Uterus (tissue), 4 donors: ENCODE measurements at places on chromosomes 7 and 10.

GRCh38 chr7:156989766-156990535, 20.5 kb downstream of the MNX1 start:
- DNase-seq, result no peak

DNA sequence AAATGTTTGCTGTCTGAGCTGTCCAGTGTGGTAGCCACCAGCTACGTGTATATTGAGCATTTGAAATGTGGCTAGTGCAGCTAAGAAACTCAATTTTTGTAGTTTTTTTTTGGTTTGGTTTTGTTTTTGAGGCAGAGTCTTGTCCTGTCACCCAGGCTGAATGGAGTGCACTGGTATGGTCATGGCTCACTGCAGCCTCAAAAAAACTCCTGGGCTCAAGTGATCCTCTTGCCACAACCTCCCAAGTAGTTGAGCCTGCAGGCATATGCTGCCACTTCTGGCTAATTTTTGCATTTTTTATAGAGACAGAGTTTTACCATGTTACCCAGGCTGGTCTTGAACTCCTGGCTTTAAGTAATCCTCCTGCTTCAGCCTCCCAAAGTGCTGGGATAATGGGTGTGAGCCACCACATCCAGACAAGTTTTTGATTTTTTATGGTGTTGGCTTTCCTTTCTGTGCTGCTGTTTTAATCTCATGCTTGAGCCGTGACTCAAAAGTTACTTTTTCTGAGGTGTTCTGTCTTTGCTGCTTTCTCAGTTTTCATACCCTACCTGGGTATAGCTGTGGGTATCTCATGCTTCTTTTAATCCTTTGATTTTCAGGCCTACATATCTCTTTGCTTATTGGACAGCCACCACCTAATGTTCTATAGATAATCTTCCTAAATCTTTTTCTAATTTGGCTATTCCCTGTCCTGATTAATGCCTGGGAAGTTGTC, 16.0 kb downstream of the WAC start:
- no peak for DNase-seq

DNA sequence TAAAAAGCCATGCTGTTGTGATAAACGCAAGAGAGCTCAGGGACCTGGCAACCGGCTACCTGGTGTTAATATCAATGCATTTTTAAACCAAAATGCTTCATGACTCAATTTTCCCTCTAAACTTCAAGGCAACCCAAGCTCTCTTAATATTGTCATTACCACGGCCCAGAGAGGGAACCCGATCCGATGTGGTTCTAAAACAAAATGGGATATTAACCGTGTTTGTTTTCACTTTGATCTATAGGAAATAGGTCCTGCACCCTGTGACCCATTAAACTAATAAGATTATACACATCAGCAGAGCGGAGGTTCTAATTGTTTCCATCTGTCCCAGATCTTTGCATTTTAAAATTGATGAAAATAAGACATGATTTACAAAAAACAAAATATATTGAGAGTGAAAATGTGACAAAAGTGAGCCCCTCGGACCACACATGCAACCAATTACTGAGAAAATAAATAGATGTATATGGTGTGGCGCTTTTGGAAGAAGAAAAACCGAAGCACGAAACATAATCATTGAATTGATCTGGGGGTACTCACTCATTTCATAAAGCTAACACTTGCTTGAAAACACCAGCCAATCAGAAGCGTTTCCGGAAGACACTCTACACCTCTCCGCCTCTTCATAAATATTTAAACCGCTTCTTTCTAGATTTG, 290.3 kb upstream of the NFE2L3 start:
- no peak for DNase-seq

DNA sequence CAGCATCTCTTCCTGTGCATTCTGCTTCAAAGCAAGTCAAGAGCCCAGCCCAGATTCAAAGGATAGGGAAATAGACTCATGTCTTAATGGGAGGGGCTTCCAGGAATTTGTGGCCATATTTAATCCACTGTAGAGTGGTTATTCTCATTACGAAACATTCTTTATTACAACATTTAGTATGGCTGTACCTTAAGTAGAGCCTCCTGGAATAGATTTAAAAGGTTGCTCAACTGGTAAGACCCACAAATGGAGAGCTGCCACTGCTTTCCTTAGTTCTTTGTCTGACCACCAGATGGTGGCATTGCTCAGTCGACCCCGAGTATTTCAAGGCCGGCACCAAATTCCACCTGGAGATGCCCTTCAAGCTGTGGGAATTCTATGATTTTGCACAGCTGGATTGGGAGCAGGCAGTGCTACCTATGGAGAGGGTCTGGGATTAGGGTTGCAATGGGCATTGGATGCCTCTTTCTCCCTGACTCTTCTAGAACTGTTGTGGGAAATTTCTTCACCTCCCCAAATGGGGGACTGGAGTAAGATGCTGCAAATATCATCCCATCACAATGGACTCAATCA, 102.2 kb downstream of the RBM20 start:
- DNase-seq, result peak; percentile 67

DNA sequence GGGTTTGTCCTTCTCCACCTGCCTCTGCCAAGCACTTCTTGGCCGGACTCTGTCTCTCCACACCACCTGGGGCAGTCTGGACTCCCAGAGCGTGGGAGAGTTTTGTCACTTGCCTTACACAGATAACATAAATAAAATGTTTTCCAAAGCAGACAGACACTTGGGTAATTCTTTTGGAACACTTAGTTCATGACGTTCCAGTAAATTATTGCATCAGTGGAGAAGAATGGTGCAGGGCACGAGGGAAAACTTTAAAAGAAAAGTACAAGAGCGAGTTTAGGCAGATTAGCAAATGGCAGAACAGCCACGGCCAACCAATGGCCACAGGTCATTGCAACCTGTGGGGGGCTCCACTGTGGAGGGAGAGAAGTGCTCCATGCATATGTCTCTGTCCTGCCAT, 170.6 kb upstream of the GRB10 start:
- DNase-seq, result no peak

GRCh38 chr7:43849047-43849446, 20.3 kb downstream of the MRPS24 start:
- DNase-seq, result no peak

DNA sequence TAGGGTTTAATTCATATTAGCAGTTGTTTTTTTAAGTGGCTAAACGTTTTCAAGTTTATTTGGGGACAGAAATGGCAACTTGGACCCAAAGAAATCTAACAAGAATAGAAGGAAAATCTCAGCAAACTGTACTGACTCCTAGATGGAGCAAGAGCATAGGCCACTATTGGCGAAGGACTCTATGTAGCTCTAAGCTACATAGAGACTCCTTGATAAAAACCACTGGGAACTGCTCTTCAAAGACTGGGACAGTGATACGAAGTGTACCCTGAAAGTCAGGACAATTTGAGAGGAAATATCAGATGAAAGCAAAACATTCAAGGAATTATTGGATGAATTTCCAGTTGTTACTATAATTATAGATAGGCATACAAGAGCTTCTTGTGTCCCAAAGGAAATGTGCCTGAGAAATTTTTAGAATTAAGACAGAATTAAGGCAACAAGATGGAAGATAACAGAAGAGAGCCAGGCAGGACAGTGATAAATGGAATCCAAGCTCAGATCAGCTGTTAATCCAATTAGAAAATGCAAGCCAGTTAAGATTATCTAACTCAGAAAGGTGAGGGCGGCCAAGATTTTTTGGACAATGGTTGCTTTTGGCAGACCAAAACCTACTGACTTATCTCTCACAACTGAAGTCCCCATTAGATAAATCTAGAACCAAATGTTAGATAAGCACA, 103.7 kb upstream of the IFRD1 start:
- DNase-seq, result no peak
